ENCODE measurements at places on chromosomes 2 and 18. TPM values are rescaled to one million over a fixed set of nuclear protein-coding genes. Genes with fewer than 3 reads are reported as not detected.
A peak's percentile ranks its signal among the peaks of the same experiment; 100 is the strongest.

DNA sequence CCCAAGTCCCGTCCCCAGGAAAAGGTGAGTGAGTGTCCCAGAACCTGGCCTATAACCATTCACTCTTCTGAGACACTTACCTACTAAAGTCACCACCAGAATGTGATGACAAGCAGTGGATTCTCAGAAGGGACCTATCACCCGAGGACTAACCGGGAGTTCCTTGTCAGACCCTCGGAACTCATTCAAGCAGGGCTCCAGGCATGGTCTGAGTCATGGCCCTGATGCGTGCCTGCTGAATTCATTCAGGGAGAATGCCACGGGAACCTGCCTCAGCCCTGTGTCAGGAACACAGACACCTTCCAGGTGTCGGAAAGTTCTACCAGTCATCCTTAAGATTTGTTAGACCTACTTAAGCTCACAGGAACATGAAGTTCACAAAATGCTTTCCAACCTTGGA, 29.8 kb downstream of the ALPK2 start:
- DNase-seq, result no peak

Gene TMEM163
- total RNA-seq, result 0.04 TPM

DNA sequence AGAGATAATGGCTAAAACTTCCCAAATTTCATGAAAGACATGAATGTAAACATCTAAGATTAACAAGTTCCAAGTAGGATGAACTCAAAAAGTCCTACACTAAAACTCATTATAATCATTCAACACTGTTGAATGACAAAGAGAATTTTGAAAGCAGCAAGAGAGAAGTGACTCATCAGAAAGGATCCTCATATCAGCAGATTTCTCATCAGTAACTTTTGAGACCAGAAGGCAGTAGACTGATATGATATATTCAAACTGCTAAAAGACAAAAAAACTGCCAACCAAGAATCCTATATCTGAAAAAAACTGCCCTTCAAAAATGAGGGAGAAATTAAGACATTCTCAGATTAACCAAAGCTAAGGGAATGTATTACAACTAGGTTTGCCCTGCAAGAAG, 130.6 kb upstream of the OTX1 start:
- DNase-seq, result no peak

GRCh38 chr2:159758239-159758638, 39.8 kb downstream of the CD302 start:
- no peak for DNase-seq

Gene B4GALT6
- 1.2 TPM for total RNA-seq

Gene PIEZO2
- total RNA-seq, result 0.32 TPM

DNA sequence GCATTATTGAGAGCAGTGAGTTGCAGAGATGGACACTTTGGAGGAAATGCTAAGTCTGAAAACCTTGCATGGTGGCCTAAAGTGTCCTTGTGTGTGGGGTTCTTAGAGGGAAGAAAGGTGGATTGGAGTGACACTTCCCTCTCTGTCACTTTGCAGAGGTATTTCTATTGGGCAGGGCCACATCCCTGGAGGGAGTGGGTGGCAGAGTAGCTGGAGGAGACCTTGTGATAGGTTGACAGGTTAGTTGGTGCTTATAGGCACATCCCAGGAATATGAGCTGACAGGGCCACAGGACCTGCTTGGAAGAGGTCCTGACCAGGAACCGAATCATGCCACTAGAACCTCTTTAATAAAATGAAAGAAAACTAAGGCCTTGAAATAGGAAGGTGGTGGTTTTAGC, 972 bp upstream of the IGFBP5 start:
- no peak for DNase-seq

DNA sequence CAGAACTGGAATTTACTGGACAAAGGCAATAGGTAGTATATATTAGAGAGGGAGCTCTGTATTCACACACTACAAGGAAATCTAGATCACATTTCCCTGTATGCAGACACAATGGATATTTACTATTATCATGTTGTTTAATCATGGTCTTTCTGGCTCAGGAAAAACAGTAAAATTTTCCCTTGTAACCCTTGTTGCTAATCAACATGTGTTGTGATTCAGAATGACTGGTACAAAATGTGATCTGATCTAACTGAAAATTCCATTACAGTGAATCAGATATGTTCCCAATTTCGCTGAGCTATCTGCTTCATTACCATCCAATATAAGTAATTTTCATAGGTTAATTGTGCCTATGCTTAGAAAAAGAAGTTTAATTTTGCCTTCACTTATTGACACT, 1109.7 kb downstream of the LRP1B start:
- no peak for DNase-seq

- DNase-seq, result no peak
Observed at GRCh38 chr2:215848698-215849097, 164.7 kb downstream of the MREG start.

Gene MC5R
- total RNA-seq, result not detected

Gene TMEM17
- 0.51 TPM for total RNA-seq

- DNase-seq, result no peak
Observed at GRCh38 chr2:118417406-118418120, 329.3 kb downstream of the INSIG2 start.

GRCh38 chr2:27984153-27984552, 93.6 kb downstream of the BABAM2 start:
- no peak for DNase-seq

DNA sequence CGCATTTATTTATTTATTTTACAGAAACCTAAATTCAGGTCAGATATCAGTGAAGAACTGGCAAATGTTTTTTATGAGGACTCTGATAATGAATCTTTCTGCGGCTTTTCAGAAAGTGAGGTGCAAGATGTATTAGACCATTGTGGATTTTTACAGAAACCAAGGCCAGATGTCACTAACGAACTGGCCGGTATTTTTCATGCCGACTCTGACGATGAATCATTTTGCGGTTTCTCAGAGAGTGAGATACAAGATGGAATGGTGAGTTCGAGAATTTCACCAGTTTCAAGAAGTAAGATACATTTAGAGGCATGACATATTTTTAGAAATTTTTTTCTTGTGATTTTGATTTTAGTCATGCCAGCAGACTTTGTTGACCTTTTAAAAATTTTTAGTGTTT, 4.6 kb downstream of the CDCA7 start:
- no peak for DNase-seq

- no peak for DNase-seq
Observed at GRCh38 chr2:70935468-70936164, at the start of gene ATP6V1B1. TSS of gene ATP6V1B1 (plus strand) at chr2:70935900. CDS start at chr2:70935955, 55 bp downstream.

Gene GPR45
- total RNA-seq, result 0.43 TPM

Gene PCARE
- total RNA-seq, result 0.02 TPM

- no peak for DNase-seq
Observed at GRCh38 chr2:45884126-45884525, 232.7 kb downstream of the PRKCE start.

Gene CCDC74B
- total RNA-seq, result 2.2 TPM

DNA sequence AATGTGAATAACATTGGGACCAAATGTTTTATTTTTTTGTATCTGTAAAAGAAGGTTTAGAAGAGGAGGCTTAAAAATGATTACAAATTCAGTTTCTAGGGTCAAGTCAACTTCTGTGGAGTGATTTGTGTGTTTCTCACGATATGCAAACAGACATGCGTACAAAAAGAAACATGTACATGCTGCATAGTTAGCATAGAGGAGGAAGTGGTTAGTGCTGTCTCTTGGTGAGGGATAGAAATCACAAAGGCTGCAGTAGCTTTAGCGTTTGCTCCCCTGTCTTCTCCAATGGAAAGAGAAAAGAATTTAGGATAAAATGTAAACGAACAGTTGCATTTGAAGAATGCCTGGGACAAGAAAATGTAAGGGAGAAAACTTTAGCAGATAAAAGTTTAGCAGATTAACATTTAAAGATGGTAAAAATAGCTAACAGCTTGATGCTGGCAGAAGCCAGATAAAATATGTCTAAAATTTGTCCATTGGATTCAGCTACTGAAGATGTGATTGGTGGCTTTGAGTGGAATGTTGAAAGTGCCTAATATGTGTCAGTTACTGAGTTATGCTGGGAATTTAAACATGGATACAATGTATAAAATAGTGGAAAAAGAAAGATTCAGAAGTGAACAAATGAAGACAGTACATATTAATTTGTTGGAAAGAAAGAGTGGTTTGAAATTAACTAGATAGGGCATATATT, 44.9 kb downstream of the MALT1 start:
- no peak for DNase-seq

Gene FTCDNL1
- total RNA-seq, result 2.6 TPM

GRCh38 chr18:37588289-37588688, 22.7 kb upstream of the CELF4 start:
- no peak for DNase-seq

GRCh38 chr18:70333757-70334156, 44.9 kb downstream of the SOCS6 start:
- no peak for DNase-seq

GRCh38 chr2:238441262-238442114, 14.8 kb downstream of the ASB1 start:
- DNase-seq, result no peak

Gene CPO
- not detected for total RNA-seq

- DNase-seq, result no peak
Observed at GRCh38 chr2:56473524-56473923, 289.7 kb downstream of the CCDC85A start.

Gene AQP12A
- total RNA-seq, result not detected

Gene MRO
- 0.03 TPM for total RNA-seq

Gene DSC3
- total RNA-seq, result not detected

- DNase-seq, result peak; percentile 55
Observed at GRCh38 chr2:36530178-36530982, 67.6 kb downstream of the FEZ2 start.

DNA sequence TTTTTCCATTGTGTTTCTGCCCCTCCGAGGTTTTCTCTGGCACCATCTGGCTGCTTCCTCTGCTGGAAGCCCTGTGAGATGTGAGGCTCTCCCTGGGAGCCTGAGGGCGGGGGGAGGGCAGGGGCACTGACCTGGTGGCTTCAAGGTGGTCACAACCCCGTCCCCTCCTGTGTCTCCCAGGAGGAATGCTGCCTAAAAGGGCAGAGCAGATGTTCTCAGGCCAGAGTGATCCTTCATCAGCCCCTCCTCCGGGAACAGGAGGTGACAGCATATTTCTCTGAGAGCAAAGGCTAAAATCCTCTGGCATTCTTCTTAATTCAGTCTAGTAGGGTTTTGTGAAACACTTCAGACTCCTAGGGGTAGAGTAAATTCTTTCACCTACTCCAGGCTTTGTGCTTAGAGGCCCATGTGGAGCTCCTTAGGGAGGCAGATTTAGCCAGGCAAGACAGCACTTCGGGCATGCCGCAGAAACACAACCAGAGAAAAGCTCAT, 18.3 kb upstream of the GREB1 start:
- no peak for DNase-seq

GRCh38 chr2:180952082-180952481, 28.3 kb upstream of the UBE2E3 start:
- DNase-seq, result no peak

DNA sequence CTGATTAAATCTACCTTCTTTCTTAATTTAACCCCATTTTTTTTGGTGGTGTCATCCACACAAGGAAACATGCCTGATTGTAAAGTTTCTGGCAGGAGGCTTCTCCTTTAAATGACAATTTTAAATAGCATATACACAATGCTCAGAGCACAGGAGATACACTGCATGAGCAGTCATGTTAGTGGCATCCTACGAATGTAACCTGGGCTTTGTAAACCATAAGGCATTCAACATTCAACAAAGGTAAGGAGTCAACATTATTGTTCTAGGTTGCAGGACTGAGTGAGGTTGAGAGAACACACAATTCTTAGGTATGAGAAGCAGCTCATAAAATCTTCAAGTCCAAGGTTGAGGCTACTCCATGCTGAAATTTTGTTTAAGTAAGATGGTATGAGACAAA, 266.6 kb upstream of the SIX2 start:
- no peak for DNase-seq

Gene GAL3ST2
- total RNA-seq, result not detected

DNA sequence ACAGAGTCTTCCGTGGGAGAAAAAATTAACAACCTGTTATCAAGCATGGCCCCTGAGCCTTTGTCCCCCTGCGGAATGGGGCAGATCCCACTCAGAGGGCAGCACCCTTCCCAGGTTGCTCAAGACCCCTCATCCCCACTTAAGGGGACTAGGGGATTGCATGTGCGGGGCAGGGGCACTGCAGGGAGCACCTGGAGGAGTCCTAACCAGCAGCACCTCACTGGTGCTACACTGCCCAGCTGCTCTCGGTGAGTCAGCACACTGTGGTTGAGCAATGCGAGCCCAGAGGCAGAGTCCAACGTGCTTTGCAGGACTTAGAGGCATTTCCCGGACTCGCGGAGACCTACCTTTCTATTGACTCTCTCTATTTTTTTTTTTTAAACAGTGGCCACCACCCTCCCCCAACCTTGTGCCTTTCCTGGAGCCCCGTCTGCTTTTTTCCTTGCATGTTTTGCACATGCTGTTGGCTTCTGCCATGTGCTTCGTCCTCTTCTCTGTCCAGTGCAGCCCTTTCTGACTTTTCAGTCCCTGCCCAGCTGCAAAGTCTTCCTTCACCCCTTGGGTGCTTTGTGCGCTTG, 74.0 kb downstream of the IL1R2 start:
- DNase-seq, result peak; percentile 12

DNA sequence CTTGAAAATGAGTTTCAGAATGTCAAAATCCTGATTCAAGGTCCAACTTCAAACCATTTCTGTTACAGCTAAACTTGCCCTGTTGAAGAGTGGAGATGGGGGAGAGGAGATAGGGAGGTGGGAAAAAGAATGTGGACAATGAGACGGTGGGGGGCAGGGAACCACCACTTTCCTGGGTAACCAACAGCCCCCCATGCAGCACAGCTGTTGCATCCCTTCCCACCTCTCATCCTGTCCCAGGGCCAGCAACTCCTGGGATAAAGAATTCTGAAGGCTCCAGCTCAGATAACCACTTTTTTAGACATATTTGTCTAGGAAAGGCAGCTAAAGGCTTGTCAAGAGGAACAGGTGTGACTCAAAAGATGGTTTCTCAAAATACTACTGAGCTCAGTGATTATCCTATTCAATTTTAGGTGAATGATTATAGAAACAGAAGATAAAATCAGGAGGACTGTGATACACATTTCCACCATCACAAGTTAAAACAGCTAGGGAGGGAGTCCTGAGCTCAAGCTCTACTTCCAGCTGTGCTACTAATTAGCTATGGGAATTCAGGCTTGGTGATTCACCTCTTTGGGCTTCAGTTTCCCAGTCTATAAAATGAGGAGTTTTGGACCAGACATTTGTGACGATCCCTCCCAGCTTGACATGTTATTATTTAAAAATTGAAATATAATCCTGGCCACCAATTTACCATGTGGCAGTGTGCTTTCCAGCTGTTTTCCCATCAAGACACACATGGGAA, 36.3 kb downstream of the HDHD2 start:
- DNase-seq, result peak; percentile 74

- no peak for DNase-seq
Observed at GRCh38 chr2:225582355-225583116, 183.0 kb downstream of the NYAP2 start.

Gene MAP2
- total RNA-seq, result 63.3 TPM

DNA sequence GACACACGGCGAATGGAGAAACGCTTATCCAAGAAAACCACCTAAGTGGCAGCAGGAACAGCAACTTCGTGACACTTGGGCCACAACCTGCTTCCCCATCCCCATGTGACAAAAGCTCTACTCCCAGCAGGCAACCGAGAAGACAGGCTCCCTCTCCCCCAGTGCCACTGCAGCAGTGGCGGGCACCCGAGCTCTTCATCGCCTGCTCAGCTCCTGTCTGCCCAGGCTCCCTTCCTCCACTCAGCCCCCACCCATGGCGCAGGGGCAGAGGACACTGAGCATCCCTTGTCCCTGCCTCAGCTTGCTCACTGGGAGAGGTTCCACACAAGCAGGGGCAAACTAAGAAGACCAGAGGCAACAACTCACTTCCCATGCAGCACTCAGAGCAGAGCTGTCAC, 22.9 kb downstream of the SLC66A2 start:
- no peak for DNase-seq

- DNase-seq, result no peak
Observed at GRCh38 chr18:45522371-45522770, 92.9 kb upstream of the SLC14A2 start.

Gene BOK
- total RNA-seq, result 7.3 TPM
